ENCODE measurements at places on chromosomes 7 and 10.

- DNase-seq: no peak
Observed at GRCh38 chr7:20438694-20439376, 108.1 kb downstream of the ITGB8 start.

DNA sequence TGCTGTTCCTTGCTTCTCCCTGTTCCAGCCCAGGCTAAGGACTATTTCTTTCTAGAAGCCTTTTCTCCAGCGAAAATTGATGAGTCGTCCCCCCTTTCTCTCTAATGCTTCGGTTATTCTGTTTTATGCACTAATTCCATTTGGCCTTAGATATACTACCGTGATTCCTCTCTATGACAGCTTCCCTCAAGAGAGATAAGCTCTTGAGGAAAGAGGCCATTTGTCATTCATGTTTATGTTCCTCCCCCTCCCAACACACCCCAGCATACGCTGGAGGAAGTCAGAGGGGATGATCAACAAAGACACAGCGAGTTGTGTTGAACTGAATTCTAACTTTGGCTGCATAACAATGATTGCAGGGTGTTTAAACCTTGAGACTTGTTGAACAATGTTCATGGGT lies 198.8 kb downstream of the BMPER start:
- no peak for DNase-seq

- no peak for DNase-seq
Observed at GRCh38 chr7:151758622-151759540, 118.0 kb downstream of the PRKAG2 start.

DNA sequence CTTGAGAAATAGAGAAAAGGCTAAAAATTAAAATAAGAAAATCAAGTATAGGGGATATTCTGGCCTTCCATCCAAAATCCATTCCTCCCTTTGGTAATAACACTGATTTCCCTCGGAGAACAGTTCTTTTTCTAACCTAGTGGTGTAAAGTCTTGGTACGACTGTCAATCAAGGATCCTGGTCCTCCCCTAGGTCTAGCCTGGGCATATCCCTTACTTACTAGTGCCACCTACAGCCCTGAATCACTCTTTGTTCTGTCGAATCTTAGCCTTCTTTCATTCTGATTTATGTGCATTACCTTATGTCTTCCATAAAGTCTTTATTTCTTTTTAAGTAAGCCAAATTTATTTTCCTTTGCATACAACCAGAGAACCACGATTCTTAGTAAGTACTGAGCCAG lies 298.7 kb upstream of the LRRTM3 start:
- no peak for DNase-seq

DNA sequence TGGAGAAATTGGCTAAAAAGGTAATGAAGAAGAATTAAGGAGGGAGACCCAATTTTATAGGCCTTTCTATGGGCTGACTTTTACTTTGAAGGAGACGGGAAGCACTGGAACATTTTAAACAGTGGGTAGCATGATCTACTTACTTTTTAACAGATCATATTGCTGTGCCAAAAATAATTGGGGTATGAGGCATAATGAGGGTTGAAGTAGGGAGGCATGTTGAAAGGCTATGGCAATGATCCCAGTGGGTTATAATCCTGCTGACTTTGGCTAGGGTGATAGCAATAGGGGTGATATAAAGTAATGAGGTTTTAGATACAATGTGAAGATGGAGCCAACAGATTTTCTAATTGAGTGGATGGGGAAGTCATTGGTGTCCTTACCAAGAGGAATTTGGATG lies 73.2 kb downstream of the GPR37 start:
- no peak for DNase-seq

- no peak for DNase-seq
Observed at GRCh38 chr7:101166909-101167644, 1.7 kb upstream of the VGF start.

- DNase-seq: no peak
Observed at GRCh38 chr10:11689945-11690736, 52.0 kb upstream of the ECHDC3 start.

- no peak for DNase-seq
Observed at GRCh38 chr10:85222300-85222699, 893.9 kb downstream of the CCSER2 start.

- DNase-seq: no peak
Observed at GRCh38 chr7:91079487-91079886, 184.7 kb upstream of the FZD1 start.

All from NCI-H1436 (cell line).